ENCODE measurements at places on chromosomes 16 and 17.

GRCh38 chr17:78174870-78175642, 6.7 kb downstream of the SYNGR2 start:
- DNase-seq, result no peak

DNA sequence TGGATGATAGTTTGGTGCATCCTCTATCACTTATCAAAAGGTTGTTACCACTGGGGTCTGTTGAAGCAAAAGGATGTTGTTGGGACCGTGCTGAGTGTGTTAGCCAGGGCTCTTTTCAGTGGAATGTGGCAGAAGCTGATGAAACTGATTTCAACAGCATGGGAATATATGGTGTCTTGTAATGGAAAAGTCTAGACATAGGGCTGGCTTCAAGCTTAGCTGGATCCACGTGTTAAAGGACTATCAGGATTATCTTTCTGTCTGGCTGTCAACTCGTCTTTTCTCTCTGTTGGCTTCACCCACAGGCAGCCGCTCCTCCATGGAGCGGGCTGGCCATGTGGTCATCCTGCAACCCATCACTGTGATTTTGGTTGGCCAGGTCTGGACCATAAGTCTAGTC, 8.7 kb downstream of the SNX29 start:
- DNase-seq, result no peak

DNA sequence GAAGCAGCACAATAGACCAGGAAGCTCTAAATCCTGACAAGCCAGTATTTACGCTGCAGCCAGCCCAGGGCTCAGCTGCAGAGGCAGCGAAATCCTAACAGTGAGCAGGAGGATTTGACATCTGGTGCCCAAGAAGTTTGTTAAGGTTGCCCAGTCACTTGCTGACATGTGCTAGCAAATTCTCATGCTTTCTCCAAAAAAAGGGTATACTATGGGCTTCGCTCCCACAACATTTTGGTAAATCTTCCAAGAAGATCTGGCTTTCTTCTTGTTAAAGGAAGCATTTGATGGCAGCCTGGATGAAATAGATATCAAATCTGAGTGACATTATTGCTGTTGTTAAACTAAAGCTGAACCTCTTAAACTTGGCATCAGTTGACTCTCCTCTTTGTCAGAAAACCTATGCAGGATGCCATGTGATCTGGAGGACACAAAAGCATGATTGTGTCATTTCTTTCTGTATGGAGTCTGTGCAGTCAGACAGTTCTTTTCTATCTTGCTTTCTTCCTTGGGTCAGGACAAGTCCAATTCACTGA, 949.7 kb upstream of the RBFOX1 start:
- DNase-seq, result no peak

- DNase-seq, result no peak
These were observed 47.5 kb upstream of the ENDOV start for GRCh38 chr17:80367503-80367902.
